ENCODE measurements at places on chromosomes 13 and 19. TPM values are rescaled to one million over a fixed set of nuclear protein-coding genes. Genes with fewer than 3 reads are reported as not detected.
A peak's percentile ranks its signal among the peaks of the same experiment; 100 is the strongest.

Gene IGLON5
- total RNA-seq: not detected

Gene GPC6
- 0.37 TPM for total RNA-seq

Gene NOVA2
- total RNA-seq: 0.10 TPM

Gene VMAC
- total RNA-seq: 4.4 TPM

Gene JAK3
- total RNA-seq: 0.39 TPM

Gene ZNF556
- not detected for total RNA-seq

Gene KCTD15
- total RNA-seq: 26.6 TPM

Gene CCL25
- total RNA-seq: not detected

- peak; percentile 5 for DNase-seq
Measured at GRCh38 chr13:24341439-24341838, 32.1 kb downstream of the C1QTNF9 start.

GRCh38 chr13:46165485-46166223 lies 16.3 kb downstream of the LCP1 start:
- peak; percentile 76 for DNase-seq

GRCh38 chr19:40264314-40265054 lies 20.7 kb downstream of the AKT2 start:
- DNase-seq: no peak

DNA sequence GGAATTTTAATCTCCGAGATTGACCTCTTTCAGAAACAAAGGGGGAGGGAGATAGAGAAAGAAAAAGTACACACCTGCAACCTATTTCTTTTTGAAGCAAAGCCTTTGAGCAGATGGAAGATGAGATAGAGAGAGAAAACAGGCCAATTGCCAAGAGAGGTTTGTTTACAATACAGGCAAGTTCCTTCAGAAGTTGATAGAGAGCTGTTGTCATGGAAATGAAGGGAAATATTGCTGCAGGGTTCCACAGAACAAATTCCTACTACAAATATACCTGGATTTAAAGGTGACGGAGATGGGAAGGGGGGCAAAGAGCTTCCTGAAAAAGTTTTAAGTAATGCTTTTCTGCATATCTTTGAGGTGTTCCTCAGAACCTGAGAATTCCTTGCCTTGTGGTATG lies 388.4 kb downstream of the NDFIP2 start:
- peak; percentile 70 for DNase-seq

DNA sequence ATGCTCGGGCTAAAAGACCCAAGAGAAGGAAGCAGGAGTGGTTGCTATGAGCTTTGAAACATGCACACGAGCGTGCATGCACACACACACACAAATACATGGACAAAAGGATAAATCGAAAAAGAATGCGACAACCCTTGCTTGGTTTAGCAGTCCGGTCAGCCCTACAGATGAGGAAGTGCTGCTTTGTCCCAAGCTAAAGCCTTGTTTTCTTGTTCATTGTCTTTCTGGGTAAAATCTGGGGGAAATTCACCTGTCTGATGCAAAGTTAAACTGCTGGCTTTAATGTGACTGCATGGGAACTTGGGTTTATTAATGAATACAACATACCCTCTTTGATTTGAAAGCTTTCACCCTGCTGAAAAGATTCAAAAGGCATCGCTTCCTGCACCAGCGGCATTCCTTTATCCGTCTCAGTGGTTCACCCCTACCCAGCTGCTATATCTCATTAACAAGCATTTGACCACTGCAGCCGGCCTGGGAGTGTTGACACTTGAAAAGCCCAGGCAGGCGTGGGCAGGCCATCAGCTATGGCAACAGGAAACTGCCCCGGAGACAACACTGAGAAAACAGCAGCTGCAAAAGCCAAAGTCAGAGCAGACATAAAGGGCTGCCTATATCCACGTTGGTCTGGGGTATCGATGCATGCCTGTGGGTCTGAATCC lies 301.7 kb downstream of the NDFIP2 start:
- peak; percentile 54 for DNase-seq

DNA sequence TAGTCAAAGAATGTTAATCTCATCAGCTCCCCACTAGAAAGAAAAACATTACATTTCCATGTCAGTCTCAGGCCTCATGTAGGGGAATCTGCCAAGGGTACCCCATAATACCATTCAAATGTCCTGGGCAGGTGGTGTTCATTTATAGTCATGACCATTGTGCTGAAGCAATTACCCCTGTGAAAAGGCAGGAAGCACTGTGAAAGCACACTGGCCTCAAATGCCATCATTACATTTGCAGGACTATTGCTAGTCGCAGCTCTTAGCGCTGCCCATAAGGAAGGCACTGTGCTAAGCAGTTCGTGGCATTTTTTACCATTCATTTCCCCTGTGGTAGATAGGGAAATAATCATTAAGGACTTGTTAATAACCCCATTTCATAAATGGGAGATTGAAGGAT lies 109.0 kb downstream of the LHFPL6 start:
- DNase-seq: no peak

GRCh38 chr19:31066385-31066784 lies 282.9 kb downstream of the TSHZ3 start:
- DNase-seq: peak; percentile 67

GRCh38 chr13:41122838-41123237 lies 9.8 kb downstream of the KBTBD6 start:
- peak; percentile 51 for DNase-seq

DNA sequence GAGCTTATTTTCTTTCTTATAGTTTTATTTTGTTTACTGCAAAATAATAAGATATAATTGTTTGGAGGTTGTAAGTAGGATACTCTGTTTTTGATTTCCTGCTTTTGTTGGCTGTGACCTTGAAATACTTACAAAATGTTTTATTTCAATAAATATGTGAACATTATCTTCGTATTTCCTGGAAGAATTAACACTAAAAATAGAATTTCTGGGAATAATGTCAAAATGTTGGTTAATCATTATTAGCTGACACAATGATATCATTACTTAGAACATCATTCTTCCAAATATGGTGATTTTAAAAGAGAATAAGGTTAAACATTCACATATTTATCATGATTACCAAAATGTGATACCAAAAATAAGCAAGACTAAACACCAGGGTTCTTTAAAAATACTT lies 1148.6 kb upstream of the PRR20A start:
- no peak for DNase-seq

DNA sequence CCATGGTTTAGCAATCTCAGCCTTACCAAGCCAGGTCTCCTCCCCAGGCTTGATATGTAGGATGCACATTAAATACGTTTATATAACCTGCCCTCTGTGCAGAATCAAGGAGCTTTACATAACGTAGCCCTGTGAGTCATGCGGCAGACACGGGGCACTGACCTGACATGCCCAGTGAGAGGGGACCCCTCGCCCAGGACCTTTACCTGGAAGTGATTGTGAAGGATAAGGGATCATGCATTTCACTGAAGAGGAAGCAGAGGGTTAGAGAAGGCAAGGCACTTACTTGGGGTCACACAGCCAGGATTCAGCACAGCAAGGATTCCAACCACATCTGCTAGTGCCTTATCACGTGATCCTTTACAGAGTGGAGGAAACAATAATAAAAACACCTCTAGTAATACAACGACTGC lies 18.9 kb upstream of the FOSB start:
- DNase-seq: no peak

DNA sequence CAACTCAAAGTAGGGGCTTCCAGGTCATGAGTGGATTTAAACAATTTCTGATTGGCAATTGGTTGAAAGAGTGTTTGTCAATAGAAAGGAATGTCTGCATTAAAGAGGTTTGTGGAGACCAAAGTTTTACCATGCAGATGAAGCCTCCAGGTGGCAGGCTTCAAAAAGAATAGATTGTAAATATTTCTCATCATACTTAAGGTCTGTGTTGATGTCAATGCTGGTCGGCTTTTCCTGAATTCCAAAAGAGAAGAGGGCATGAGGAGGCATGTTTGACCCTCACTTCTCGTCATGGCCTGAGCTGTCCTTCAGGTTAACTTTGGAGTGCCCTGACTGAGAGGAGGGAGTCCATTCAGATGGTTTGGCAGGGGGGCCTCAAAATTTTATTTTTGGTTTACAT lies 125.4 kb upstream of the RFC3 start:
- DNase-seq: peak; percentile 20

- DNase-seq: peak; percentile 65
Measured at GRCh38 chr19:15114153-15114540, 6.9 kb downstream of the SYDE1 start.

DNA sequence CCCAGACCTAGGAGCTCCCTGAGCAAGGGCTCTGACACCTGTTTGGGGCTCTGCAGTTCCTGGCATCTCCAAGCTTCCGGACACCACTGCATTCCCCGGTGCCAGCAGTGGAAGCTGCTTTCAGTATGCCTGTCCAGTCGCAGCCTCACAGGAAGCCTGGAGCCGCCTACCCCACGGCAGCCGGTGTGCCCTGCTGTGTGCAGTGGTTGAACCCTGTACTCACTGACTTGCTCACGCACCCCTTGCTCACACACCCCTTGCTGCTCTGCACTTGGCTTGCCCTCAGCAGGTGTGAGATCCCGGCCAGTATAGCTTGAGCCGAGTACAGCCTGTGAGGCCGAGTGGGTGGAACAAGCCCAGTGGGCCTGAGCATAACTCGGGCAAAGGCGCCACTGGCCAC lies 70.3 kb downstream of the PIBF1 start:
- no peak for DNase-seq

- peak; percentile 91 for DNase-seq
Measured at GRCh38 chr19:13691569-13692435, 72.5 kb upstream of the MRI1 start.

DNA sequence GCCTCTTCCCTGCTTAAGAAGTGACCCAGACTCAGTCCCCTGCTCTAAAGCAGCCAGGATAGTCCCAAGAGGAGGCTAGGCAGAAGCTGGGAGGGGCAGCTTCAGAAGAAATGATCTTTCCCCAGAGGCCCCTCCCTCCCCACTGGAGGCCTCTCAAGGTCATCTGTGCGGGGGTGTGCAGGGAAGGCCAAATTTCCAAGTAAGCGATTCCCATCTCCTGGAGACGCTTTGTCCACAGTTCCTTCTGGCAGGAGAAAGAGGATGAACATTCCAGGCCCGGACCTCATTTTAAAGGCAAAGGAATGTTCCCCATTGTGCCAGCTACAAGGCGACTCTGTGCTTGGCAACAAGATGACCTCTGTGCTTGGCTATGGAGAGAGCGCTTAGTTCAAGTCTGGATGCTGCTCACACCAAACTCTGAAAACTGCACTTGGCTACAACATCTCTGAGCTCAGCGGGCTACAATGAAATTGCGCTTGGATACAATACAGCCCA lies 23.5 kb downstream of the COL5A3 start:
- no peak for DNase-seq

GRCh38 chr19:49065905-49066512 lies 1.4 kb upstream of the NTF4 start:
- no peak for DNase-seq

GRCh38 chr19:15072930-15073647 lies 8.9 kb upstream of the OR1I1 start:
- peak; percentile 64 for DNase-seq

DNA sequence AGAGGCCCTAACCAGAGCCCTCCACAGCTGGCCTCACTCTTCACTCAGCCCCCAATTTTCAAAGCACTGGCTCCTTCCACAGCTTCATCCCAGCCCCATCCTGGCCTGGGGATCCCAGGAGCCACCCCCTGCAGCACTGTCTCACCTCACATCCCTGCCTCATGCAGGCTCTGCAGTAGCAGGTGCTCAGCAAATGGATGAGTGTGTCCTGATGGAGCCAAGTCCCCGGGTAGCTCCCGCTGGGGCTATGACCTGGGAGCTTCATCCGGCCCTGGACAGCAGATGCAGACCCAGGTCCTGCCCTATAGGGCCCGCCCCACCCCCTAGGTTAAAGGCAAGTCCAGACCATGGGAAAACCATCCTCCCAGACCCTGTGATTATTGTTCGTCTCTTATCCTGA lies 143.2 kb upstream of the ZNF507 start:
- DNase-seq: no peak

DNA sequence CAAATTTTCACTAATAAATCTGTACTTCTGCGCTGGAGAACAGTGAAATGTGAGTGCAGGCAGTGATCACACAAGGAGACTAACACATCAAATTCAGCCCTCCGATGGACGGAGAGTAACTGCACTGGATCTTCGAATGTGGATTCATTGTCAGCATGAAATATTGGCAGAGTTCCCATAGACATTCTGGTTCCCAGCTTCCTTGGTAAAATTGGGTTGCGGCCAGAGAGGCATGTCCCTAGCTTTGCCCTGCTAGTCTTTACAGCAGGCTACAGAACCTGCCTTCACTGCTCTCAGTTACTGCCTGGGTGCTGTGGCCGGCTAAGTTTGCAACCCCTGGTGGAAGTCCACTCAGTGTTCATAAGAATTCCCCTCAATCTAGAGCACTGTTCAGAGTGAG lies 32.3 kb upstream of the UQCRFS1 start:
- DNase-seq: peak; percentile 18

GRCh38 chr13:76638181-76638580 lies 248.0 kb downstream of the KCTD12 start:
- DNase-seq: no peak

GRCh38 chr13:104071806-104072205 lies 1005.6 kb upstream of the SLC10A2 start:
- DNase-seq: no peak

DNA sequence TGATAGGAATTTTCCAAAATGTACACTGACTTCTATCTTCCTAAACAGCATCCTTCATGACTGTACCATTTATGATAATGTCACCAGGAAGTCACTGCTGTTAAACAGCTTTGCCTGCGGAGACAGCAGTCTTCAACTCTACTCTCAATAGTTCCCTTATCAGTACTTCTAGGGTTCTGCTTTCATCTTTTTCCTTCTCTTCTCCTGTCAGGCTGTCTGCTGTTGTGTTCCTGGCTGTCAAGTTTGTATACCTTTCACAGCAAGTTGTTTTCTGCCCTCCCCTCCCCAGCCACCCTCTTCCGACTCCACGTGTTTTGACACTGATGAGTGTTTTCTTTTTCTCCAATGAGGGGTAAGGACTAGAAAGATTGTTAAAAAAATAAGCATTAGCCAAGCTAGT lies 2.2 kb downstream of the UPF3A start:
- DNase-seq: no peak

All from M059J (cell line).